Left cardiac atrium (tissue), 4 donors: ENCODE measurements at places on chromosomes 6 and 20. TPM values are rescaled to one million over a fixed set of nuclear protein-coding genes. Genes with fewer than 3 reads are reported as not detected.

The RSPO3 gene
- 1.9 TPM for total RNA-seq

The MATN4 gene
- total RNA-seq: not detected

The NNAT gene
- 4.0 TPM for total RNA-seq

The ADNP gene
- 31.8 TPM for total RNA-seq

The CCM2L gene
- total RNA-seq: 7.8 TPM

The METTL24 gene
- total RNA-seq: 2.1 TPM

The VAPB gene
- total RNA-seq: 56.5 TPM

The EYA2 gene
- total RNA-seq: 5.1 TPM

The FAM217A gene
- not detected for total RNA-seq
